Fibroblast of skin of scalp (primary cell): ENCODE measurements at places on chromosomes 6 and 20.

DNA sequence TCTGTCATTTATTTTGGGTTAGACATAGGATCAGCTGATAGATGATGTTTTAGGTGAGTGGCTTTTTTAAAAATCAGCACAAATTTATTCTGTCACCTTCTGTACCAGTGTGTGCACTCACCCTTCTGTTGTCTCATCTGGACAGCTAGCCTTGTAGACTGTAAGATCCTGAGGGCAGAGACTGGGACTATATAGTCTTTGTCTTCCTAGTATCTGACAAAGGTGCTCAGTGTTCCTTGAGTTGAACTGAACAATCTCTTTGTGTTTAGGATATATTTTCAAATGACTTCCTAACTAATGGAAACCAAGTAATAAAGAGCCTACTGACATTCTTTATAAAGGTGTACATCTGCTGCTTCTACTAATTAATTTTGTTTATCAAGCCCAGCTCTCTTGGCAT, 3.0 kb downstream of the DCBLD1 start:
- no peak for DNase-seq

- no peak for DNase-seq
Measured at GRCh38 chr6:113954653-113955052, 16.3 kb downstream of the HDAC2 start.

DNA sequence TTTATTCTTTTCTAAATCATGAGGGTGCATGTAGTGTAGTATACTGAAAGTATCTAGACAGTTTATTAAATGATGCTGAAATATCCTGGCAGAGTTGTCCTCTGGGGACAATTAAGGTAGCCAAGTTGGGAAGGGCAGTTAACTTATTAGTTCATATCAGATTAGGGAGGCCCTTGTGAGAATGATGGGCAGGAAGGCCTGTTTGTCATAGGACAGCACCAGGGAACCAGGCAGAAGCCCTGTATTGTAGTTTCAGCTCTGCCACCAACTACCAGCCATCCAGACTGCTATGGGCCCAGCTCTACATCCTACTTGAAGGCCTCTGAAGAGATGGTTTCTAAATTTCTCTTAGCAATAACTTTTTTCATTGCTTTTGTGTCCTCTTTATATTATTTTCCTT, 4.0 kb downstream of the MYLIP start:
- no peak for DNase-seq

DNA sequence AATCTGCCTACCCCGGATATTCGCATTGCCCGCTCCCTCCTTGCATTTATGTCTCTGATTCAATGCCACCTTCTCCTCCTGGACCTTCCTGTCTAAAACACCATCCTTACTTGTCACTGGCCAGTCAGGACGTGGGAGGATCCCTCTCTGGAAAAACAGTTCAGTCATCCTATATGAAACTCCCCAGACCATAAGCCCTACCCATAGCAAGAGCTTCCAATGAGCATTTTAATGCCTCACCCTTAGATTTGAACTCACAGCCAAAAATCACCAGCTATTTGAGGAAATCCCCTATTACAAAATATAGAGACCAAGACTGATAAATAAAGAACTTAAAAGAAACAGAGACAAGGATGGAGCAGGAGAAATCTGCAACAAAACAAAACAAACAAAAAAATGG, 86.4 kb downstream of the SHLD1 start:
- DNase-seq, result no peak

- peak; percentile 97 for DNase-seq
Measured at GRCh38 chr20:51456511-51457509, 85.7 kb downstream of the NFATC2 start.

GRCh38 chr20:36881888-36882287, 6.0 kb downstream of the TLDC2 start:
- no peak for DNase-seq

GRCh38 chr6:134654751-134655150, 295.1 kb downstream of the ALDH8A1 start:
- no peak for DNase-seq

- no peak for DNase-seq
Measured at GRCh38 chr6:87724983-87725811, 23.2 kb upstream of the AKIRIN2 start.

- no peak for DNase-seq
Measured at GRCh38 chr20:20342066-20342465, 25.8 kb upstream of the INSM1 start.

DNA sequence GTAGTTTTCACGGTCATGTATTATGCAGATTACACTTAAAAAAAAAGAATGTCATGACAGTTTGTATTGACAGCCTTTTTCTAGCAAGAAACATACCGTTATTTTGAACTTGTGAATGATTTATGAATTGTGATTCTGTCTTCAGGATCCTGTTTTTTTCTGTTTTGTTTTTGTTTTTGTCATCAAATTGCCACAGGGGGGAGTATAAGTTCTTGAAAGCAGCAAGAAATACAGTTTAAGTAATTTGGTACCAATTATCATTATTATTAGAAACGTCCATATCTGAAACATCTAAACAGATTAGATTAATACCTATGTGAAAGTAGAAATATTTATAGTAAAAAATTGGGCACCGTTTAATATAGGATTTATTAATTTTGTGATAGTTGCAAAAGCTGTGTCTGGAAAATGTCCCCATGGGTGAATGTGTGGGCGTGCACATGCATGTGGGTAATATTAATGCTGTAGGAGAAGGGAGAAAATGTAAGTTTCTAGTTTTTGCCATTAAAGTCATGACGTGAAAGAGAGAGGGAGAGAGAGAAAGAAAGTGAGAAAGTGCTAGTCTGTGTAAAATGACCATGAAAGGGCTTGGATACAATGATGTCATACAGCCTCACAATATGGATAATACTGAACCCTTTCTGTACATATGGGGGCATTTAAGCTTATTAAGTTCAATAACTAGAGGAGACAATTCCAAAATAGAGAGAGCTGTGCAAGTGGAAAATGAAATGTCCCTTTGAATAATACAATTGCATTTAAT, 9.4 kb upstream of the CCN2 start:
- peak; percentile 55 for DNase-seq

DNA sequence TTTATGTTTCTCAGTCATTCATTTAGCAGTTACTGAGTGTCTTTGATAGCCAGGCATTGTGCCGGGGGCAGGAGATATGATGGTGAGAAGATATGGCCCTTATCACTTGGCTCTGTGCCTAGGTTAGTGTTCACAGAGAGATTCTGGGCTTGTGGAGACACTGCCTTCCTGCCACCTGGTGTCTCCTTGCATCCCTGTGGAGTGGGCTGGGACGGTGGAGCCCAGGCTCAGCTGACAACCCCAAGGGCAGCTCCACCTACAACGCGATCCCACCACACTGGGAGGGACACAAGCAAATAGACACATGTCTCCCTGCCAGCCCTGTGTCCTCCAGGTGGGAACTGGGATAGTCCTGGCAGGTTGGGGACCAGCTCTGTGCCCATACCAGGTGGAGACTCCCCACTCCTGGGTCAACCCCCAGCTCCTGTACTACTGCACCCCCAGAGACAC, 30.3 kb upstream of the VEGFA start:
- no peak for DNase-seq

DNA sequence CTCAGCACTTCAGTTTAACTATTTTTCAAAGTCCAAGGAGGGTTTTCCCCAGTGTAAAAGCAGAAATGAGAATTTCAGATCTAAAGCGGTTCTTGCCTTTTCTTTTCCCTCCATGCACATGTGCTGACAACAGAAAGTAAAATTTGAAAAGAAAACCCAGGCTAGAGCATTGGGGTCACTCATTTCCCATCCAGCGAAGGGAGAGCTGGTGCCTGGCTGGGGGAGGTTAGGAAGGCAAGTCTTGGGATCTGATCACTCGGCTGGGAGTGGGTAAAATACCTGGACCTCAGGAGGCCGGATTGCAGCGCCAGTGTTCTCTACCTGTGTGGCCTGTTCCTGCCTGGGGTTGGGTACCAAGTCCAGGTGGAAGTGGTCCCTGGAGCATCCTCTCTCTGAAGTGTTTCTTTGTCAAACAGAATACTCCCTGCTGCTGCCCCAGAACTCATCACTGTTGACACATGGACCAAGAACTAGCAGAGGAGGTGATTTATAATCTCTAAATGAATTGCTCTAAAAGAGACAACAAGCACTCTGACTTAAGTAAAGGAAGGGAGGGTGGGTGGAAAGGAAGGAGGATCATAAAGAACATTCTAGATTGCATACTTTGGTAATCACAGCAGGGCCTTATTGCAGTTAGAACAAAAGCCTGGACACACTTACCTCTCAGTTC, 136.0 kb downstream of the MTHFD1L start:
- no peak for DNase-seq

DNA sequence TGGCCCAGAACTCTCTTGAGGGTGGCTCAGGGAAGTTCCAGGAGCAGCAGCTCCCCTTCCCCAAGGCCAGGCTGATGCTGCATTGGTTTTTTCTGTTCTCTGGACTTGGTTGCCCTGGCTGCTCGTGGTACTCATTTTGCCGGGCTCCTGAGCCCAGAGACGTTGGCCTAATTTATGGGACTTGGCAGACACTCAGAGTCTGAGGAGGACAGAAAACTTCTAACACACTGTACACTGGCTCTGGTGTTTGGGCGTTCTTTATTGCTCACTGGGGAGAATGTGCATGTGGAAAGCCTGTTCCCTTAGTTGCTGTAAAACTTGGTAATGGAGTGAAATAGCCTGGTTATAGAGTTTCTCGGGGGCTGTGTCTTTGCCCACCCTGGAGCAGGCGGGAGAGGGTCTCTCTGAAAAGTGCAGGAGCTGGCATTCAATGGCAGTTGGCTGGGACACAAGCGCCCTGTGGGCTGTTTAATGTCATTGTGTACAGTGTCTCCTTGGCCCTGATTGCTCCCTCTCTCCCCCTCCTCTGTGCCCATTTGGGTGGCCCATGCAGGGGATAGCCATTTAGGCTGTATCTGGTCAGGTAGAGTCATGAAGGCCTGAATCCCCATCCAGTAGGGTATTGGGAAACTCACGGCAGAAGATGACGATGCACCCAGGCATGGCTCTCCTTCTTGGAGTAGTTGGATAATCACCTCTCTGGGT, 109.3 kb downstream of the CDC5L start:
- DNase-seq, result no peak

DNA sequence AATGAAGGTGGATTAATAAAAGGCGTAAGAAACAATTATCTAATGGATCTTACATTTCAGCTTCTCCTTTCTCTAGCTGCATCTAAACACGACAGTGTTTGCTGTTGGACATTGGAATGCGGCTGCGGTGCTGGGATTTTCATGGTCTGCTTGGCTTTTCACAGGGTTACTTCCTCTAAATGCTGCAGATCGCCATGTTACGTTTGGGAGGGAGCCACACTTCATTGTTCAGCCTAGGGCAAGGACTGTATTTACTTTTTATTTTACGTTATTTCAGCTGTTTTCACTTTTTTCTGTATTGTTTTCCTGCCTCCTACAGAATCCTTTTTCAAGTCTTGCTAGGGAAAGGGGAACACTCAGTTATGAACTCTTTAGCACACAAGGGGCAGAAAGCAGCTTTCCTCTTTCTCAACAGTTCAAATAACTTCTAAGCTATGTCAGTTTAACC, 97.9 kb upstream of the MTHFD1L start:
- peak; percentile 50 for DNase-seq
